Activated T-cell treated with anti-CD3 and anti-CD28 coated beads, Interleukin-2, amount 50 U/mL, for 72 hours (primary cell): ENCODE measurements at places on chromosomes 2 and 18. TPM values are rescaled to one million over a fixed set of nuclear protein-coding genes. Genes with fewer than 3 reads are reported as not detected.
A peak's percentile ranks its signal among the peaks of the same experiment; 100 is the strongest.

DNA sequence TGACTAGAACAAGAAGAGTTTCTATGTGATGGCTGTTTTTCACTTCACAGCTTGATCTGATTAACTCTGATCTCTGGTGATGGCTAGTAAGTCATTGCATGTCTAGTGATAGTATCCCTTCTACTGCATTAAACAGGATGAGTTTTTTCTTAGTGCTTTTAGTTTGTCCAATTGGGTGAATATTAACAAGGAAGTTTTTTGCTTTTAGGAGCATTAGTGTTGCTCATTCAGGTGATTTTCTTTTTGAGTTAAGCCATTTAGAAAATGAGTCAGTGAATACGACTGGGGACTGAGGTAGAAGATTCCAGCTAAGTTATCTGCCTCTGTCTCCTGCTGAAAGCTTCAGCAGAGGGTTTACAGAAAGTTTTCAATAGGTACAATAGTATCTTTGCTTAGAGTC is 306.7 kb downstream of the PIK3C3 start:
- H3K36me3 ChIP-seq, result no peaks in the 10 kb centered on the region
- no peaks in the 10 kb centered on the region for H3K27me3 ChIP-seq
- no peaks in the 10 kb centered on the region for H3K4me1 ChIP-seq
- no peak for DNase-seq
- H3K27ac ChIP-seq, result no peak overlapping the region
- H3K4me3 ChIP-seq, result no peak overlapping the region

DNA sequence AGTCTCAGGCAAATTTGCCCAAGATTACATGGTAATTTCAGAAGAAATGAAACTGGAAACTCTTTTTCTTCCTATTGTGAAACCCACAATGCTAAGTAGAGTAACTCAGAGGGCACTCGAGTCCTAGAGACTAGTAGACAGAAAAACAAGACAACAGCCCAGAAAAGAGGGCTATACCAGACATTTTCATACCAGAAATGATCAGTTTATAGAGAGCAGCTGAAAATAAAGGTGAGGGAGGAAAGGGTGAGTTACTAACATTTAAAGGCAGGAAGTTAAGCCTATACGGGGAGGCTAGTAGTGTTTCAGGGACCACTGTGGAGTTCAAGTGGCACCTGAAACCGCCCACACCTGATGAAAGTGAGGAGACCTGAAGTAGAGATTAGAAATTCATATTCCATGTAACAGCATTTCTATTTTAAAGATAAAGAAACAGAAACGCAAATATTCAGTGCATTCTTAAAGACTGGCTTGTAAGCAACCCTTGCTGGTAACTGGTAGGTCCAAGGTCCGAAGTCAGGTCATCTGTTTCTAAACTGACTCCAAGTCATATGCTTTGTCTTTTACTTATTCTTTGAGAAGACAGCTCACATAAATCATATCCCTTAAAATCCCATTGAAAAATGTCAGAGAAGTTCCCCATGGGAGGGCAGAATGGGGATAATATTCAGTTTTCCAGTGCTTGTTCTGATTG is 145.1 kb upstream of the ITGB6 start:
- H3K27me3 ChIP-seq, result no peaks in the 10 kb centered on the region
- peaks cover 74% of the 10 kb centered on the region for H3K4me1 ChIP-seq
- H3K4me3 ChIP-seq, result peak overlapping the region; percentile 89
- DNase-seq, result no peak
- peak overlapping the region; percentile 95 for H3K27ac ChIP-seq

GRCh38 chr2:16660114-16660513 is 5.5 kb downstream of the CYRIA start:
- H3K4me3 ChIP-seq, result no peak overlapping the region
- no peaks in the 10 kb centered on the region for H3K36me3 ChIP-seq
- H3K27me3 ChIP-seq, result peaks cover 69% of the 10 kb centered on the region
- DNase-seq, result no peak
- no peak overlapping the region for H3K27ac ChIP-seq
- H3K4me1 ChIP-seq, result peaks cover 27% of the 10 kb centered on the region

DNA sequence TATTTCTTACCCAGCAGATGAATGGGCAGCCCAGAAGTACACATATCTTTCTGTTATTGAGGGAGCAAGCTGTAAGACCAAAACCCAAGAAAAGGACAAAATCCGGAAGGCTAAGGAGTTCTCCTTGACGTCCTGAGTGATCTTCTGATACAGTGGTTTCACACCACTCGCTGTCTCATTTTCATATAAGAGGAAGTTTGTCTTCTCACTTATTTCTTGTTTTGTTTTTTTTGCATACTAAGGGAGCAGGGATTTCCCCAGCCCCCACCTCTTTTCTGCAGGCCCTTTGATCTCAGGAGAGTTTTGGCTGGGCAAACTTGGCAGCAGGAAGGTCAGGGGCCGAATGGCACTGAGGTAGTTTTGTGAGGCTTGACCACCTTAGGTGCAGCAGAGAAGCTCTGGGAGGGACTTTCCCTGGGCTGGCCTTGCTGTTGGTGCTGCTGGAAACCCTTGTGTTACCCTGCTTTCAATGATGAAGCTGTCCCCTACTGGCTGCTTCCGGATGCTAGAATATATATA is 13.3 kb downstream of the CHRNA1 start:
- DNase-seq, result peak; percentile 37
- H3K27ac ChIP-seq, result no peak overlapping the region

DNA sequence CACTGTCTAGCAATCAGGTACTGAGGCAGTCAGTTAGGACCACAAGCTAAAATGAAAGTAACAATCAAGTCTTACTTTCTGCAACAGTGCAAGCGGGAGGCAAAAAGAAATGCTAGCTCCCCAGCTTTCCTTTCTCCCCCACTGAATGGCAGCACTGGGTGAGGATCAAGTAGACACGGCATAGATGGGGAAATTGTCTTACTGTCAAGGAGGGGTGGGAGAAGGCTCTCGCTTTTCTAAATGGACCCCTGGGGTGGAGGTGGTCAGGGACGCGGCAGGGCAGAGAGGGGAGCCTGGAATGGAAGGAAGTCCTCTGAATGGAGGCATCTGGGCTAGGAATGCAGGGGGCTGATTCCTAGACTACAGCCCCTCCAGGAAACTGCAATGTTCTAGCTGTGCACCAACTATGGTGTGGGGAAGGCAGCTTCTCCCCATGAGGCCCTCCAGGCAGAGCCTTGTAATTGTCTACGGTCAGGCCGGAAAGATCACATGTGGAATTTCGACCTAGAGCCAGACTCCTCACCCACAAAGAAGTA is 24.3 kb downstream of the METTL8 start:
- peaks cover 5% of the 10 kb centered on the region for H3K36me3 ChIP-seq
- DNase-seq, result no peak

DNA sequence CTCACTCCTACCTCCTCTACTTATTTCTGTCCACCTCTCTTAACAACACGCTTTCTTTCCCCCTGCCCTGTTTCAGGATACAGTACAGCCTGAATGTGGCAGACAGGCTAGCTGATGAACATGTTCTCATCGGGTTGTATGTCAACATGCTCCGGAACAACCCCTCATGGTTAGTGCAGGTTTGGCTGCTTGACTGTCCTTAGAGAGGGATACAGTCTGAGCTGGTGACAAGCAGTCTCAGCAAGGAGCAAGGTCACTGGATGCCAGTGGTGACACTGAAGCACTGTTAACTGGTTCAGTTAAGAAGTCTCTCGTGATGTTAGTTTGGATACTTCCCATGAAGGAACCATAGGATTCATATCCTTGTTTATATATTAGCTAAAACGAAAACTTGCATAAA is 128.6 kb downstream of the DTNA start:
- no peak overlapping the region for H3K4me3 ChIP-seq
- H3K27ac ChIP-seq, result no peak overlapping the region
- peaks cover 1% of the 10 kb centered on the region for H3K36me3 ChIP-seq
- H3K4me1 ChIP-seq, result peaks cover 20% of the 10 kb centered on the region
- DNase-seq, result no peak

GRCh38 chr2:48715956-48716355 is 39.6 kb downstream of the LHCGR start:
- H3K27me3 ChIP-seq, result peaks cover 7% of the 10 kb centered on the region
- DNase-seq, result no peak
- H3K4me3 ChIP-seq, result no peak overlapping the region

DNA sequence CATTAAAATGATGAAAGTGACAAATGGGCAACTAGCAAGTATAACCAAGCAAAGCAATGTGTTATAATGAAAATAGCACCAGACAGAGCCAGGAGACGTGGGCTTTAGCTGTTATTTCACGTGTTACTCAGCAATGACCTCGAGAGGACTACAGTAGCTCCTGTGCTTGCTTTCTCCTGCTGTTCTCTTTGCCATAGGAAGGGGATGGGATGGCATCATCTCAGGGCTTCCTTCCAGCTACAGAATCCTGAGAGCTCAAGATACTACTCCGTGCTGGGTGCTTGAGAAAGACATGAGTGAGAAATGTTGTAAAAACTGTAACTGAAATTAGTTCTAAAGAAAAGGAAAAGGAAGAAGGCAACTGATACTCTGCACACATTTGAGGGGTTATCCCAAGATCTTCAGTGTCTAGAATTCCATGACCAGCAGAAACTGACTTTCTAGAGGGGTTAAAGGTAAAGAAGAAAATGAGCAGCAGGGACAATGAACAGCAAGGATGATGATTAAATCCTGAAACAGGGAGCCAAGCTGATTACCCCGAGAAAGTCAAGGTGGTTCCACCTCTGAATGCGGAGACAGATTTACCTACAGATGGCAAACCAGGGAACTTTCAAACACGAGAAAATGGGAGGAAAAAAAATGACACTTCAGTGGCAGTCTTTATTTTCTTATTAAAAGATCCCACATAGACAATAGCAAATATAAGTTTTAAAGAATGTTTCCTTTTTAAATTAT is 33.4 kb downstream of the GAREM1 start:
- H3K27ac ChIP-seq, result no peak overlapping the region
- no peak overlapping the region for H3K4me3 ChIP-seq
- H3K27me3 ChIP-seq, result peaks cover 29% of the 10 kb centered on the region
- no peak for DNase-seq

GRCh38 chr18:42937436-42937835 is 178.0 kb downstream of the RIT2 start:
- H3K4me1 ChIP-seq, result no peaks in the 10 kb centered on the region
- no peak for DNase-seq
- no peak overlapping the region for H3K4me3 ChIP-seq

DNA sequence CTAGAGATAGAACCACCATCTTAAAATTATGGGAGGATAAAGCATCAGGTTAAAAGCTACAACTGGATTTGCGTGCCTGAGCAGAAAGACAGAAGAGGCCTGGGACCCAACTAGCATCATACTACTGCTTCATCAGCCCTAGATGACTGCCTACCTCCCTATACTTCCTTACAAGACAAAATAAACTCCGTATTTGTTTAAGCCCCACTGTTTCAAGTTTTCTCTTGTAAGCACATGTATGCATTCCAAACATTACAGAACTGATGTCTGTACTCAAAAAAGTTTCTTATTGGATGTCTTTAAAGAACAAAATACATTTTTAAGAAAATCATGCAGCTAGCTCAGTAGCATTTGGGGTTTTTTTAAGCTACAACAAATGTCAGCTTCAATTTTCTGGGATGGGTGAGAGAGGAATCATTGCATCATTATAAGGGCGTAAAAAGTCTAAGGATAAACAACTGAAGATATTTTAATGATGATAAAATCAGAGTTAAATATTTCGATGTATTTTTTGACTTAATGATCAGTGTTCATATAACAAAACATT is 213.1 kb downstream of the EXOC6B start:
- peak overlapping the region; percentile 28 for H3K27ac ChIP-seq
- H3K27me3 ChIP-seq, result no peaks in the 10 kb centered on the region
- H3K4me1 ChIP-seq, result no peaks in the 10 kb centered on the region
- no peak overlapping the region for H3K4me3 ChIP-seq
- DNase-seq, result no peak

DNA sequence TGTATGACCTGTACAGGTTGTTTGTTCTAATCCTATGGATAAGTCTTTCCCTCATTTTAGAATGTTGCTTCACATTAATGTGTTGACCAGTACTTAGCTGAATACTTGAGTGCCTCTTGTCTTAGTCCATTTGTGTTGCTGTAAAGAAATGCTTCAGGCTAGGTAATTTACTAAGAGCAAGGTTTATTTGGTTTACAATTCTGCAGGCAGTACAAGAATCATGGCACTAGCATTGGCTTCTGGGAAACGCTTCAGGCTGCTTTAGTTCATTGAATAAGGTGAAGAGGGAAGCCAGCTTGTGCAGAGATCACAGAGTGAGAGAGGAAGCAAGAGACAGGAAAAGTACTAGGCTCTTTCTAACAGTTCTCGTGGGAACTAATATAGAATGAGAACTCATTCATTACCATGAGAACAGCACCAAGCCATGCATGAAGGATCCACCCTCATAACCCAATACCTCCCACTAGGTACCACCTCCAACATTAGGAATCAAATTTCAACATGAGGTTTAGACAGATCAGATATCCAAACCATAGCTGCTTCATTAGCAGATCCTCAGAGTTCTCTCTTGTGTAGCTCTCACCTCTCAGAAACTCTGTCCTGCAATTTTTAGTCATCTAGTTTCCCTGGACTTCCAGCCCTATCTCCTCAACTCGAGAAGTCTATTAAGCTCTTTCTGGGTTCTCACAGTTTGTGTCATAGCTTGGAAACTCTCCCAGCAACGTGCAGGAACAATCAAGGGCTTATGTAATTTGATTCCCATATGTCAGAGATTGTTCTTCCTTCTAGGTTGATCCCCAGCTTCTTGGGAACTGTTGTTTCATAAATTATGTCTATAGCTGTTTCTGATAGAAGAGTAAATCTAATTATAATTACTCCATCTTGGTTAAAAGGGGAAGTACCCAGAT is 2082.3 kb upstream of the CELF4 start:
- no peak overlapping the region for H3K4me3 ChIP-seq
- no peak for DNase-seq
- no peaks in the 10 kb centered on the region for H3K27me3 ChIP-seq

DNA sequence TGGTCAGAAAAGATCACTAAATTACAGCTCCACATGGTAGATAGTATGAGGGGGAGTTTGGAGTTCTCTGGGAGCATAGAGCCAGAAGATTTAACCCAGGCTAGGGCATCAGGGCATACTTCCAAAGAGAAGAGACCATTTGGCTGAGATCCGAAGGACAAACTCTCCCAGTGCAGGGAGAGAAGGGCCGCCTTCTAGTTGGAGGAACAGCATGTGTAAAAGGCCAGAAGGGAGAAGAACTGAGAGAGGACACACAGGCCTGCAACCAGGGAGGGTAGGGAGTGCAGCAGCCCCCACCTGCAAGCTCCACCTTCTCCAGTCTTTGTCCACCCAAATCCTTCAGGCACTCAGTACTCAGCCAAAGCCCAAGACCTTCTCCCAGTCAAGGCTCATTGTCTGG is 182.0 kb downstream of the GFPT1 start:
- no peak for DNase-seq
- H3K4me1 ChIP-seq, result no peaks in the 10 kb centered on the region
- peaks cover 16% of the 10 kb centered on the region for H3K27me3 ChIP-seq
- no peak overlapping the region for H3K27ac ChIP-seq

The NCK2 gene
- 161 TPM for total RNA-seq

The GNLY gene
- 23.8 TPM for total RNA-seq

The SCG2 gene
- not detected for total RNA-seq

The LBX2 gene
- 1.2 TPM for total RNA-seq

The AGXT gene
- total RNA-seq, result not detected

The GDF7 gene
- total RNA-seq, result 0.07 TPM

The TAF1B gene
- total RNA-seq, result 23.7 TPM

The GRB14 gene
- not detected for total RNA-seq
